Breast epithelium (tissue), 4 donors: ENCODE measurements at places on chromosomes 16 and 17.

DNA sequence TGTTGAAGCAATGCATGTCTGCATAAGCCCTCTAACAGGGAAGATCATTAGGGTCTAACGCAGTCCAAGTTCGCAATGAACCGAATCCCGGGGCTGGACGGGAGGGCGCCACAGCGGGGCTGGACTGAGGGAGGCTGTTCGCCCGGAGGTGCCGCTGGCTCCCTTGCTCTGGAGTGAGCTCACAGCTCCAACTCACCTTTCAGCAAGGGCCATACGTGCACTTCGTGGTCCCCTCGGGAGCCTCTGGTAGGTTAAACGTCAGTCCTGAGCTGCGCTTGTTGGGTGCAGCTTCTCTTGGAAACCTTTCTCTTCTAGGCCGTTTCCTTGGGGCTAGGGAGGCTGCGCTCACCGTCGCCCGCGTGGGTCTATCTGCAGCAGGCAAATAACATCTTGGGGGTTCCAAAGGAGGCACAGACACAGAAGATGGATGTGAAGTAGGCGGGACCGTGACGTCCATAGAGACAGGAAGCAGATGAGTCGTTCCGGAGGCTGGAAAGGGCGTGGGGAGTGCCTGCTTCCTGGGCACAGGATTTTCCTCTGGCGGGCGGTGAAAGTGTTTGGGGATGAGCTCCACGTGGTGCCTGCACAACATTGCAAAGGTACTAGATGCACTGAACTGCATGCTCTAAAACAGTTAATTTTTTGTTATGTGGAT is 21.9 kb downstream of the ATP2C2 start:
- no peaks in the 10 kb centered on the region for H3K36me3 ChIP-seq
- H3K4me1 ChIP-seq, result no peaks in the 10 kb centered on the region
- H3K27ac ChIP-seq, result no peak overlapping the region
- H3K27me3 ChIP-seq, result no peaks in the 10 kb centered on the region
- DNase-seq, result no peak
- H3K4me3 ChIP-seq, result no peak overlapping the region

DNA sequence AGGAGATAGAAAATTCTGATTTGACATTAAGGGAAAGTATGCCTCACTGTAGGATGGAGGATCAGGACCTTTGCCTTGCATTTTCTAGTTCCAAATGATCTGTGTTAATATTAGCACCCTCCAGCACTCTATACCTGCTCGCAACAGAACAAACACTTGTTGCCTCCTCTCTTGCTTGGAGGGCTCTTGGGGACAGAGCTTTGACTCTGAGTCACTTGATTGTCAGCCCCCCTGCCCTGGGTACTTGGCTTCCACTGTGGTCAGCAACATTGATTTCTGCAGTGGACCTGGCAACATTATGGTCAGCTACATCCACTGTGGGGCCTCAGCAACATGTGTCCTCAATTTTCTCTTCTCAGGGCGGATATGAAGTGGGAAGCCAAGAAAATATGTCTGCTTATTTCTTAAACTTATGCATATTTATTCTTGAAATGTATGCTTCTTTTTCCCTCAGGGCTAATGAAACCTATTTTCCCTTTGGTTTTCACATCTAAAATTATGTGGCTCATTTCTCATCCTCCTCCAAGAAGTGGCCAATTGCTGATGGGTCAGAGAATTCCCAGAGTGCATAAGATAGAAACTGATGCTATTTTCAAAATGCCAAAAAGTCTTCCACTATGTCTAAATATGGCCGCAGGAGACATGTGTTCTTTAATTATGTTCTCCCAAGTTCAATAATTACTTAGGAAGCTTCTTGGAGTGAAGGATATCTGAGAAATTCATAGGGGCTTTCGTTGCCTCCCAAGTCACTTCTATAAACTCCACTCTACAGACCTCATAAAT is 94.6 kb upstream of the SMIM36 start:
- H3K4me3 ChIP-seq, result no peak overlapping the region
- no peak overlapping the region for H3K27ac ChIP-seq
- H3K36me3 ChIP-seq, result no peaks in the 10 kb centered on the region
- DNase-seq, result no peak

DNA sequence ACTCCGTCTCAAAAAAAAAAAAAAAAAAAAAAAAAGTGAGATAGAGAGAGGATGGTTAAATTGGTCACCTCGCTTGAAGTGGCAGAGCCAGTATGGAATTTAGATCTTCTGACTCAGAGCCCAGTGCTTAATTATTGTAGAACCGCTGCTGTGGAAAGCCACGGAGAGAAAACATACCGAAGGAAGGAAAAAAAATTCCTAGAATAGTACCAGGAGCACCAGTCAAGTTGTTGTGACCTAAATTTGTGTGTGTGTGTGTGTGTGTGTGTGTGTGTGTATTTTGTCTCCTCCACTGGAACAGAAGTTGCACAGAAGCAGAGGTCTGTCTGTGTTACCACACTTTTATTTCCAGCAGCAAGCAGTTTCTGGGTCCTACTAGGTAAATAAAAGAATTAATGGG is 10.6 kb upstream of the NUP85 start:
- H3K4me1 ChIP-seq, result no peaks in the 10 kb centered on the region
- no peak overlapping the region for H3K4me3 ChIP-seq
- H3K27ac ChIP-seq, result no peak overlapping the region

DNA sequence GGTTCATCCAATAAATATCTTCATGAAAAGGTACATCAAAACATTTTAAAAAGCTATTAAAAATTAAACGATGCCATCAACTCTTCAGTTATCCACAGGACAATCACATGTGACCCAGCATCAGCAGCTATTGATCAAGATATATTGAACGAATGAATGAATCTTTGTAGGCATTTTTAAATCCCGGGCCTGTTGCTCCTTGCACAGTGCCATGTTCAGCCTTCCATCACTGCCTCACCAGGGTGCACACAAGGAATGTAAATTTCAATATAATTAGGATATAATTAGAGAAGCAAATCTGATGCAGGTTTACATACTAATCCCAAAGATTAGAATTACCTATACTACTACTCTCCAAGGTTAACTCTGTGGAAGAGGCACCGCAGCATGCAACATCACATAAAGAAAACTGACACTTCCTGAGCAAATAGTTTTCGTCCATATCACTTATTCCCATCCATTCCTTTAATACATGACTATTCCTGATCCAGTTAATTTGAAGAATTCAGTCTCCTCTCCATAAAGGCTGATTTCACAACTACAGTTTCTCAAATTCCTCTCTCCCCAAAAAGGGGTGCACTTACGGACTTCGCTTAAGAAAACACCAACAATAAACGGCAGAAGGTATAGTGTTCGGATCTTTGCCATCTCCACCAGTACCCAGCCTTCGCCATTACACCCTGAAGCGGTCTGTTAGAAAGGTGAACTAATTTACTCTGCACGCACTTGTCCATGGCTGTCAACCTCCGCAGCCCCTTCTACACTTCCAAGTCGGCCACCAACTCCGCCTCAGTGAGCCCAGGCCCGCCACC is 938 bp downstream of the NCOR1 start:
- H3K27me3 ChIP-seq, result no peaks in the 10 kb centered on the region
- H3K4me3 ChIP-seq, result peak overlapping the region; percentile 98
- no peak for DNase-seq
- no peaks in the 10 kb centered on the region for H3K4me1 ChIP-seq
- H3K36me3 ChIP-seq, result no peaks in the 10 kb centered on the region

DNA sequence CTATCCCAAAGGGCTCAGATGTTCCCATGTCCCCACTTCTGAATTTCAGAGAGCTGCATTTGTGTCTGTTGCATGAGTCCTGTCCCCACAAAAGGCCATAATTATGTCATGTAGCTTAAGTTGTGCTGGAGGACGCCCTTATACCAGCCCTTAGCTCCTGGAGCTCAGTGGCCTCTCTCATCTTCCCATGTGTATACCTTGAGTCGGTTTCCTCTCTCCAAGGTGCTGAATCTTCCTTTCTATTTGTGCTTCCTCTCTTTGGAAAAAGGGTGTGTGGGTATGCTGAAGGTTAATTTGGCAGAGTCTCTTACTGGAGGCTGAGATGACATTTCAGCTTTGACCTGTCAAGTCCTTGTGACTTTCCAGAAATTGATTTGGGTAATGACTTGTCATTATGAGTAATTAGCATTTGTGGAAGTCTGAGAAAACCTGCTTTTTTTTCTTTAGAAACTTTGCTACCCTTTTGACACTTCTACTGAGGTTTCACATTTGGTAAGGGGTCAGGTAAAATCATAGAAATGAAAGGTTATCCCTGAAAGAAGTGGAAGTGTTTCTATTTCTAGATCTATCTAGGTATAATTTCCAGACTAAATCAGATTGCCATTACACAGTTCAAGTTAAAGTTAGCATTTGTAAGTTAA is 185.4 kb downstream of the ABCC12 start:
- H3K4me3 ChIP-seq, result no peak overlapping the region
- no peak for DNase-seq
- H3K36me3 ChIP-seq, result no peaks in the 10 kb centered on the region
- no peak overlapping the region for H3K27ac ChIP-seq

DNA sequence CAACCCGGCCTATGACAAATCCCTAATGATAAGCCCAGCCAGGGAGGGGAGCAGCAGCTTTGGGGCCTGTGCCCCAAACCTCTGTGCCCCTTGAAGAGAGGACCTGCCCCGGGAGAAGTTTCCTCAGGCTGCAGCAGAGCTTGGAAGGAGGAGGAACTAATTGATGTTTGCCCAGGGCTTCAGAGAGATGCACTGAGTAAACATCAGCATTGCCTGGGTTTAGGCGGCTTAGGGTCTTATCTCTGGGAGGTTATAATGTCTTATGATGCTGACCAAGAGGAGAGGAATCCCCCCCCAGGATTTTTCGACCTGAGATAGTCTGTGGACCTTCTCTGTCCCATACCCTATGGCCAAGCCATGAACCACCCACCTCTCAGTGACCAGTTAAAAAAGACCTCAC is 148.7 kb upstream of the SDK2 start:
- DNase-seq, result no peak
- no peaks in the 10 kb centered on the region for H3K4me1 ChIP-seq
- no peak overlapping the region for H3K27ac ChIP-seq
- no peaks in the 10 kb centered on the region for H3K27me3 ChIP-seq
